ENCODE measurements at places on chromosomes 12 and 14.

DNA sequence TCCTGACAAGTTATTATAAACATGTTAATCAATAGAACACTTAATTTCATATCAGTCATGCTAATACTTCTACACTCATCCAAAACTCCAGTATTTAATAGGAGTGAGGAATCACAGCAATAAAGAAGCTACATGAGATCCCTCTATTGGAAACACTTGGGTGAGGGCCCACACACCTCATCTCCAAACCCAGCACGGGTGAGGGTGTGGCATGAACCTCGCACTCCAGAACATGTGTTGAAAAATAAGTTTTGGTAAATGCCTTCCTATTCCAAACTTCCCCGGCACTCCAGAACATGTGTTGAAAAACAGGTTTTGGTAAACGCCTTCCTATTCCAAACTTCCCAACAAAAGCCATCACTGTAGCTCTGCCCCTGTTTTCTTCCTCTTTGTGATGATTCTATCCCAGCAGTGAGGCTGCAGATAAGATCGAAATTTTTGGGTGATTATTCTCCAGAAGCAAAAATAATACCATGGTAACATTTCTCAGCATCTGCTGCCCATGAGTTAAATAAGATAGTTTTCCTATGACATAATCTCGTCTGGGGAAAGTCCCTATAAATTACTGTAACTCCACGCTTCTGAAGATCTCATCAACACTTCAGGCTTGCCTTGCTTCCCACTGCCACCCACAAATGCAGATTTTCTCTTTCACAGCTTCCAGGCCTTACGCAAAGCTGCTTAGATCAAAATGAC is 24.4 kb upstream of the PTPRB start:
- DNase-seq = no peak

DNA sequence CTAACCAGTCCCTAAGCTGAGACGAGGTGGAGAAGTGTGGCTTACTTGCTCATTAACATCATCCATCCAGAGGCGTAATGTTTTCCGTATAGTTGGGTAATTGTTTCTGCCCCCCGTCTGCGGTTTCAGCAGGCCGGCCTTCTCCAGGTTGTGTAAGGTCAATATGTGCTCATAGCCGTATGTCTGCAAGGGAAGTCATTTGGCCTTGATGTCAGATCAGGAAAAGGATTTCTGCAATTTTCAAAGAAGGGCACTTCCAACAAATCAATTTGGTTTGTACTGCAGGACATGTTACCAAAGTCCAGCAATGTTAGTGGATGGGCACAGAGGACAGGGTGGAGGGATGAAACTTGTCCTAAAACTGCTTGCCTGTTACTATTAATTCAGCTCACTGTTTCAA is 9.9 kb upstream of the DIABLO start:
- no peak for DNase-seq

DNA sequence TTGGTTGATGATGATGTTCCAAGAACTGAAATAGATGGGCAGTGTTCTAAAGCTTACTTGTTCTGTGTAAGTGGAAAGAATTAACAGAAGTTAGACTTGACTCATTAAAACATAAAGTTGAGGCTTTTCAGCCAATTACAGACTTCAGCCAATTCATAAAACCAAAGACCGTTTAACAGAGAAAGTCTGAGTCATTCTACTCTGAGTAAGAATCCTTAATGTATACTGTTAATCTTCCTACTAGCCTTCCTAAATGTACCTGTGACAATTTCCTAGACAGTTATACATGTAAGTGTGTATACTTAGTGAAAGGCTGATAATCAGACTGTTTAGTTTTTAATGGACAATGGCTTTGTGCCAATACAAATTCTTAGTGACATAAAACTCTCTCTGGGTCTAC is 681.0 kb downstream of the RPL10L start:
- no peak for DNase-seq

DNA sequence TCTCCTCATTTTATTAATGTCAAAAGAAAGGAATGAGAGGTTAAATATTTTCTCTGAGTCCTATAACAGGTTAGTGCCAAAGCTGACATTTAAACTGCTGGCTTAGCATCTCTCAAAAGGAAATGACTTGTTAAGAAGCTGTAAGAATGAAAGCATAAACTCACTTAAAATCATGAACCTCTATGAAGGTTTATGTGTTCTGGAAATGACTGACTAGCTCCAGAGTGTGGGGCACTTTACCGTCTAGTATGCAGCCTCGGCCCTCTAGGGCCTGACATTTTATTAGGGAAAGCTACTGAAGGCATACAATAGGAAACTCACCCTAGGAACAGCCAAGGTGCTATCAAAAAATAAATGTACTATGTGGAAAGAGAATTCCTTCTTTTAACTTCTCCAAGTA is 35.1 kb downstream of the SPX start:
- DNase-seq = no peak

GRCh38 chr12:120971299-120972180 is 6.8 kb upstream of the HNF1A start:
- DNase-seq = peak; percentile 20

DNA sequence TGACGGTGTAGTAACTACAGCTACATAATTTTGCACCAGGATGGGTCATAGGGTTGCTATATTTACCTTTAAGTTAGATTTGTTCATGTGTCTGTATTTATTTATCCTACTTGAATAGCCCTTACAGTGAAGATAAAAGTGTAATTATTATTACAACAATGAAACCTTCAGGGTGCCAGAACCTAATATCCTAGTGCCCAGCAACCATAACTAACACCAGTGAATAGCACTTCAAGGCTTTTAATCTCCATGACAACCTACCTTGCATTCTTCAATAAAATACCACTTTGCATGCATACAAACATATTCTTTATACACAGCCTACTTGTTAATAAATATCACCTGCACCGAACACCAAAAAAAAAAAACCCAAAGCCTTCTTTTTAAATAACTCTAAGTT is 58.7 kb upstream of the G2E3 start:
- no peak for DNase-seq

DNA sequence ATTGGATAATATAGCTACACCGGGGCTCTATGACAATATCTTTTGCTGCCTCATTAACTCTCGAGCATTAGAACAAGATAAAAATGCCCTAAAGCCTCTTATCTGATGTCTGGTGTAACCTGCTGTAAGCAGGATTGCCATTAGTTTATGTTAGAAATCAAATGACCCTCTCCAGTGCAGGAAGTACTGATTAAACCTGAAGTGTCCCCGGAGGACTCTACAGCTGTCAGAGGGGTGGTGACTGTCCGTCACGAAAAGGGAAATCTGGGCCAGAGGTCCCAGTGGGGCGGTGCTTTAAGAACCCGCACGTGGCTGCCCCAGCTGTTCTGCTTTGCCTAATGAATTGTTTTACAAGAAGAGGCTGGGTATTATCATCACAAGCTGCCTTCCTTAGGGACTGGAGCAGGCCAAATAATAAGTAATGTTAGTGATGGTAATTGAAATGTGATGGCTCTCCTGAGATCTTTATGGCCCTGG is 55.7 kb downstream of the LIN52 start:
- DNase-seq = no peak

DNA sequence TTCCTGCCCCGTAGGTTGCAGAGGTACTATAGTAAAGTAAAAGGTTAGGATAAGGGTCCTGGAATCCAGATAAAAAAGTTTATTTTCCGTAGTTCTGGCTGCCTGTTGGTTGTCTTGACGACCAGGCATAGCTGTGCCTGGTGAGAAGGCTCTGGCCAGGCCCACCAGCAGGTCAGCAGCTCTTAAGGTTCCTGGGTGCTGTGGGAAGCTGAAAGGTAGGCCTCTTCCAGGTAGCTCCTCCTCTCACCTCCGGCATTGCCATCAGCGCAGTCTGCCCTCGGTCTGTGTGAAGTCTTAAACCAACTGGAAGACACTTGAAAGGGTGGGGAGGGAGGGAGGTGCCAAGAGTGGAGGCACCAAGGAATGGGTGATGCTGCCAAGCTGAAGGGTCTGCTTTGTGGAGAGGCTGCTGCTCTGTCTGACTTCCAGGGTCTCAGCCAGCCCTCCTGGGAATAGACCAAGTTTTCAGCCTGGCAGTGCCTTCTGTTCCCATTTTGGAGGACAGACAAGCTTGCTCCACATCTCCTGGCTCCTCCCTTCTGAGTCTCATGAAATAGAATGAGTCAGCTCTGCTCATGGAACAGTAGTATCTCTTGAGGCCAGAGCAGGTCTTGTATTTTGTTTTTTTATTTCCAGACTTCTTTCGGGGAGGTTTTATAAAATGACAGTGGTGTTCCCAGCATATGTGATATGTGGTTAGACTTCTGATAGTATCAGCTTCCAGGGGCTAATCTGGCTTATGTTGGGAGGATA is 5.2 kb upstream of the ACADS start:
- no peak for DNase-seq

- no peak for DNase-seq
Observed at GRCh38 chr12:77044721-77045120, 20.6 kb downstream of the E2F7 start.

- no peak for DNase-seq
Observed at GRCh38 chr14:91155626-91156089, 41.8 kb downstream of the DGLUCY start.

DNA sequence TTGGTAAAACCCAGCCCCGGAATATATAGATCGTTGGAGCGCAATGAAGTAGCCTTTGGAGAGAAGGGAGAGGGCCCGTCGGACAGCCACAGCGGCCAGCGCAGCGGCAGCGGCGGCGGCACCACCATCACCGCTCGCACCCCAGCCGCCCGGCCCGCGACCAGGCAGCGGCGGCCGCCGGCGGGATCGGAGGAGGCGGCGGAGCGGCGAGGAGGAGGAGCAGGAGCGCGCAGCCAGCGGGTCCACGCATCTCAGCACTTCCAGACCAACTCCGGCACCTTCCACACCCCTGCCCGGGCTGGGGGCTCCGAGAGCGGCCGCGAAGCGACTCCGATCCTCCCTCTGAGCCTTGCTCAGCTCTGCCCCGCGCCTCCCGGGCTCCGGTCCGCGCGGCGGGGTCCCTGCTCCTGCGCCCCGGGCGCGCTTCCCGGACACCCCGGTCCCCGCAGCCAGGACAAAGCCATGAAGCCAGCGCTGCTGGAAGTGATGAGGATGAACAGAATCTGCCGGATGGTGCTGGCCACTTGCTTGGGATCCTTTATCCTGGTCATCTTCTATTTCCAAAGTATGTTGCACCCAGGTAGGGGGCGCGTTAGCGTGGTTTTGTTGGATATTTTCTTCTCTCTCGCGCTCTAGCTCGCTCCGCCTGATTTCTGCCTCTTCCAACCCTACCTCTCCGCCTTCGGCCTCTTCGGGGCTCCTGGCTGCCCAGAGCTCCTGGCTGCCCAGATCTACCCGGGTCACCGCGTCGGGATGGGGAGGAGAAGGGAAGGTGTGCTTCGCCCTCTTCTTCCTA is 400 bp downstream of the CHST11 start:
- DNase-seq = peak; percentile 78

- no peak for DNase-seq
Observed at GRCh38 chr14:59339524-59340330, 125.5 kb downstream of the GPR135 start.

DNA sequence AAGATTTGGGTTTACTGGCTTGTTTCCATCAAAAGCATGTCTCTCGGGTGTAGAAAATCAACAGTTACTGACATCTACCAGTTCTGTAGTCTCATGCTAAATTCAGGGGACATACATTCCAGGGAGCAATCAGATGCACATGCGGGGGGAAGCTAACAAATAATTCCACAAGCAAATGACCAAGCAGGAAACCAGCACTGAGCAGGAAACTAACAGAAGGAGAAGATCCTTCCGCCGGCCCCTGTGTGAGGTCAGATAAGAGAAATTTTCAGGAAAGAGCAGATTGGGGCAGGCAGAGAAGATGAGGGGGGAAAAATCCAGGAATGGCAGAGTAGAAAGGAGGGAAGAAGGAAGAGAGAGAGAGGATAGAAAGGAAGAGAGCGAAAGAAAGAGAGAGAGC is 127.6 kb upstream of the TMCC3 start:
- DNase-seq = no peak

DNA sequence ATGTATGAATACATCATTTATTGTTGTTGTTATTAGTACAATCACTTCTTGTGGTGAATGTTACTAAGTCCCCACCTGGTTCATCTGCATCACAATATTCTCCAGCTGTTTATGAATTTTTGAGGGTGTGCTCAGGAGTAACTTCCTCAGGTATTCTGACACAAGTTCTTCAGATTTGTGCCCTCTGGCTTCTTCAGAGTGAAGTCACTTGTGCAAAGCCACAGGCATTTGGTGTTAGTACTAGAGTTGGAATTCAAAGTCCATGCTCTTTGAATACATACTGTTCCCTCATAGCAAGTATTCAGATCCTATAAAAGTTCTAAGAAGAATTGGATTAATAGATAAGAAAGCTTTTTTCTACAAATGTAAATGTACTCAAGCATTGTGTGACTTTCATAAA is 150.3 kb upstream of the AVPR1A start:
- DNase-seq = no peak

GRCh38 chr12:68279227-68280054 is 26.0 kb upstream of the IL22 start:
- no peak for DNase-seq

DNA sequence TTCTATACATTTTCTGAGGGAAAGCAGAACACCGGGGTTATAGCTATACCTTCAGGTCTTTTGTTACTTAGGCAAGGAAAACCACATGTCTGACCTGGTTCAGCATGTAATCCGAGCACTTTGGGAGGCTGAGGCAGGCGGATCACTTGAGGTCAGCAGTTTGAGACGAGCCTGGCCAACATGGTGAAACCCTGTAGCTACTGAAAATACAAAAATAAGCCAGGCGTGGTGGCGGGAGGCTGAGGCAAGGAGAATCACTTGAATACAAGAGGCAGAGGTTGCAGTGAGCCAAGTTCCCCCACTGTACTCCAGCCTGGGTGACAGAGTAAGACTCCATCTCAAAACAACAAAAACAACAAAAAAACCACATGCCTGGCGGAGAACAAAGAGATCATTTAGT is 177.6 kb downstream of the ACSS3 start:
- no peak for DNase-seq

DNA sequence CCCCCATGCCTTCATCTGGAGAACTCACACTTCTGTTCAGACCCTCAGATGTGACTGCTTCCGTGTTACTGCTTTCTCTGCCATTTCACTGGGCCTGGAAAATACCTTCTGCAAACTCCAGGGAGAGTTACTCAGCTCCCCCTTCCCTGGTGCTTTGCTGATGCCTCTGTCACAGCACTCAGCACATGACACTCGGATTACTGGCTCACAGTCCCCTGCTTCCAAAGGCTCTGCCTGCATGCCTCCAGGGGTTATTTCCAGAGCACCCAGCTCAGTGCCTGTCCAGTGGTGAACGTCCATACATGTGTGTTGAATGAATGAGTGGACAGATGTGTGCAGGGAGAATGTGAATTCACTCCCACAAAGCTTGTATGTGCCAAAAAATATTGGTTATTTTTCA is 237.2 kb upstream of the FKBP4 start:
- DNase-seq = no peak

DNA sequence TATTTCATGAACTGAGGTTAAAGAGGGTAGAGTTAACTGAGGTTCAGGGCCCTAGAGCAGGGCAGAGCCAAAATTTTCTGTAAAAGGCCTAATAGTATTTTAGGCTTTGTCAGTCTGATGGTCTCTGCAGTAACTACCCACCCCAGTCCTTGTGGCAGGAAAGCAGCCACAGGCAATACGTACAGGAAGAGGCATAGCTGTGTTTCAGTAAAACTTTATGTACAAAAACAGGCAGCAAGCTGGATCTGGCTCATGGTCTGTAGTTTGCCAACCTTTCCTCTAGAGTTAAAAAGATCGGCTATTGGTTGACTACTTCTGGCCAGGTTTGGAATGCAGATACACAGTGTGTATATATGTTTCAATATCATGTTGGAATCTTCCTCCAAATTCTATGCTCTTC is 17.2 kb downstream of the TM7SF3 start:
- no peak for DNase-seq
